ENCODE measurements at places on chromosomes 13 and 19. TPM values are rescaled to one million over a fixed set of nuclear protein-coding genes. Genes with fewer than 3 reads are reported as not detected.

DNA sequence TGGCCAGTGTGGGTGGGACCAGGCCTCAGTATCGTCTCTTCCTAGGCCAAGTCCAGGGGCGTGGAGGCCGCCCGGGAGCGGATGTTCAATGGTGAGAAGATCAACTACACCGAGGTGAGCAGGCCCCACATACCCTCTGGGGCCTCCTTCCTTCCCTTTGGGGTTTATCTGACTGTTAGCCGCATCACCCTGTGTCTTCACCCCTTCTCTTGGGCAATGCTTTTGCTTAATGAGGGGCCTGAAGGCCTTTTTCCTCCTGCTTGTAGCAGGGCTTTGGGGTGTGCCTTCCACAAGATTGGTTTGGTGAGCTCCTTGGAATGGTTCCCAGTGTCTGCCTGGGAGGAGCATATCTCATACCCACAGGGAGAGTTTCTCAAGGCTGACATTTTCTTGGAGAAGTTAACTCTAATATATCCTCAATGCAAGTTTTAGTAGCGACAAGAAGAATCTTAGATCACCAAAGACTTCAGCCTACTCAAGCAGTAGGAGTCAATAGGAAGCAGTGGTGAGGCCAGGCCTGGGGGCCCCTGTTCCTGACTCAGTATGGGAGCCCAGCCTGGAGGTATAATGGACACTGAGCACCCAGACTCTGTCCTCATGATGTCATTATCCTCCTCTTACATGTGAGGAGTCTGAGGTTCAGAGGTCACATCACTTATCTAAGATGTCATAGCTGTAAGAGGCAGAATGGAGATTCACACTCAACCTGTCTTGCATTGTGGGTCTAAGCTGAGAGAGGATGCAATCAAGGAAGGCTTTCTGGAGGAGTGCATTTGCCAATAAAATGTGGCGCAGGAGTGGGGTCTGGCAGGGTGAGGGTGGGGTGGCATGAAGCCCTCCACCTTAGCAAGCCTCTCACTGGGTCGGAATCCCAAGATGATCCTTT, 2.0 kb downstream of the GPI start:
- peaks cover 34% of the 10 kb centered on the region for H3K4me1 ChIP-seq
- H3K36me3 ChIP-seq, result peaks cover 50% of the 10 kb centered on the region
- H3K27ac ChIP-seq, result peak overlapping the region; percentile 22
- peak overlapping the region; percentile 99 for H3K4me3 ChIP-seq

DNA sequence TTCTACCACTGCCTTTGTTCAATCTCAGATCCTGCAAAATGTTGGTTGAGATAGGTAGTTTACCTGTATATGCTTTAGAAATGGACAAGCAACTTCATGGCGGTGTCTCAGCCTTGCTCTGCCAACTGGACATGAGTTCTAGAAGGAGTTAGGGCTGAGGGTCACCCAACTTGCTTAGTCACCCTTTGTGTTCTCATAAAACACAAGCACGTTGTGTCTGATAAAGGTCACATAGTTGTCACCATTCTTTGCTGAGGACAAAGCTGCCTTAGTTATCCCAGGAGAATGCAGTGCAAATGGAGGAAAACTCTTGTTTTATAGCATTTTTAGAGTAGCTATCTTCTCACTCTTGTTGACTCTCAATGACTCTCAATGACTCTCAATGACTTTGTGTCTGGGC, 218.4 kb upstream of the TMTC4 start:
- H3K4me1 ChIP-seq, result peaks cover 2% of the 10 kb centered on the region
- no peak overlapping the region for H3K4me3 ChIP-seq
- DNase-seq, result no peak
- no peak overlapping the region for H3K27ac ChIP-seq
- no peaks in the 10 kb centered on the region for H3K27me3 ChIP-seq

DNA sequence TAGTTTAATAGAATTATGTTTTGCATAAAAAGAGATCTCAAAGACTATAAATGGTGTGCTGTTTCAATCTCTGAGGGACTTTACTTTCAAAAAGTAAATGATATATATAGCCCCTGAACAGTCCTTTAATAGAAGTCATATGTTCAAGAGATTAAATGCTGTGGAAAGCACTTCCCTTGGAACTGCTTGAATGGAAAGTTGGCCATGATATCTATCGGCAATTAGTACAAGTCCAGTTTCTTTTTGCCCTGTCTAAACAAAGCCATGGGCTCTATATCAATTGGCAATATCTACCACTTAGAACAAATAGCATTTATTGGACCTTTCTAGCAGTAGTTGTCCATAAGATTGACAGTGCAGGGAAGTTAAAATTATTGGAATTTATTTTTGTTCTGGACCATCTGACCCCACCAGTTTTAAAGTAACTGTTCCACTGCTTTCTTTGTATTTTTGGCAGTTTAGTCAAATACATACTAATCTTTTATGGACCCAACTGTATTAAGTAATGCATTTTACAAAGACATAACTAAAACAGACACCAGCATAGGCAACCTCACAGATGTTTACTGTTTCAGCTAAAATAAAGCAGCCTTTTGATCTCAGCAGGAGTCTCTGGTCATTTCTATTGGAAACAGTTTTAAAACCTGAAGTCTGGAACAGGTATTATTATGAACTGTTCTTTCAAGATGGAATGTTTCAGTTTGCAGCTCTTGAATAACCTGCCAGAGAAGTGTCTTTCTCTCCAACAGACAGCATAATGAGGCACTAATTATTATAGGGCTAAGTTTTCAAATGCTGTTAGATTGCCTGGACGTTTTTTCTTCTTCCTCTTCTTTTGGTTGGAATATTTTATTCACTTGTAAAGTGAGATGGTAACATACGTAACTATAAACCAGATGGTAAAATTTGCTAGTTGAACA, 282.6 kb downstream of the DCLK1 start:
- H3K4me3 ChIP-seq, result no peak overlapping the region
- no peaks in the 10 kb centered on the region for H3K36me3 ChIP-seq
- H3K27ac ChIP-seq, result no peak overlapping the region
- no peak for DNase-seq
- peaks cover 13% of the 10 kb centered on the region for H3K4me1 ChIP-seq

The ZSCAN1 gene
- not detected for total RNA-seq

DNA sequence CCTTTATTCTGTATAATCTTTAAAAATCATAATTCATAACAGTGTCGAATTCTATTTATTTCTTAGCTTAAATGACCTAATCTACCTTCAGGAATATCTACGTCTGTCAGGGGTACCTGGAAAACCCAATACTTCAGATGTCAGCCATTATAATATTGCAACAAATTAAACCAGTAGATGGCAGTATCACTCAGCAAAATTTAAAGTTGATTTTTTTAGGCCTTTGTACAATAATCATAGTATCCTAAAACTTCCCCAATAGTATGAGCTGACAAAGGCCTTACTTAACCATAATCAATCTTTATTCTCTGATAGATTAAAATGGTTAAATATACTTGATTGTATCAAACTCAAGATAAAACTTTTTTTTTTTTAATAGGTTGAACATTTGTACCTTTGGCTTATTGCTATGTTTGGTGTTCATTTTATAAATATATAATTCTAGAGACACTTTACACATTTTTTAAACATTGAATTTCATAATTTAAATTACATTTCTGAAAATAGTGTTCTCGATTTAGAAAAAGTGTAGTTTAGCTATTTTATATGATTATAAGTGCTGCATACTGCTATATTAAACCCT, 830.2 kb upstream of the SPRY2 start:
- no peak for DNase-seq
- H3K4me1 ChIP-seq, result no peaks in the 10 kb centered on the region
- no peak overlapping the region for H3K4me3 ChIP-seq
- no peaks in the 10 kb centered on the region for H3K36me3 ChIP-seq

The RASIP1 gene
- total RNA-seq, result 23.5 TPM

DNA sequence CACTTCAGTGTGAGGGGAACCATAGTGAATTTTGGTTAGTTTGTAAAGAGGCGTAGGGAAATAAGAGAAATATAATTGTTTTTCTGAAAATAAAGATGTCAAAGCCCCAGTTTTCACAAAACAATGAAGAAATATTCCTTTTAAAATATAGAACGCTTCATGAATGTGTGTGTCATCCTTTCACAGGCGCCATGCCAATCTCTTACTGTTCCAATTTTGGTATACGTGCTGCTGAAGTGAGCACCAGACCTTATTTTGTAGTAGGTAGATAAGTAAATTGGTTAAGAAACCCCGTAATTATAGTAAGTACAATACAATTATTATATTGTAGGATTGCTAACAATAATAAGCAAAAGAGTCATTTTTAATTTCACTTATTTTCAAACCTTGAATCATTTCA, 43.3 kb downstream of the NAA16 start:
- H3K27me3 ChIP-seq, result no peaks in the 10 kb centered on the region
- H3K27ac ChIP-seq, result no peak overlapping the region
- no peak for DNase-seq
- no peak overlapping the region for H3K4me3 ChIP-seq

The VSTM2B gene
- not detected for total RNA-seq

DNA sequence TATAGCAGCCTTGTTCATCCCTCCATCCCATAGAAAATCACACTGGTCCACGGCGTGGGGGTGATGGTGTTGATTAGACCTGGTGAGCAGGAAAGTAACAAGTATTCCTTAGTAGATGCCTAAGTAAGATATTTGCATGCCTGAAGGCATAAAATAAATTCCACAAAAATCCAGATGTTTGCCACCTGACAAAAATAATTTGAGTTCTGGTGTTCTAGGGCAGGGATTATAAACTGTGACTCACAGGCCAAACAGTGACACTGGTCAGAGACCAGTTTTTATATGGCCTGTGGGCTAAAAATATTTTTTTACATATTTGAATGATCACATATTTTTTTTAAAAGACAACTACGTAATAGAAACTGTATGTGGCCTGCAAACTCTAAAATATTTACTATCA, 310.7 kb downstream of the RFC3 start:
- no peak overlapping the region for H3K4me3 ChIP-seq
- no peaks in the 10 kb centered on the region for H3K27me3 ChIP-seq
- H3K27ac ChIP-seq, result no peak overlapping the region
- no peak for DNase-seq

The CCDC159 gene
- total RNA-seq, result 20.1 TPM

The ZNF790 gene
- total RNA-seq, result 8.6 TPM

DNA sequence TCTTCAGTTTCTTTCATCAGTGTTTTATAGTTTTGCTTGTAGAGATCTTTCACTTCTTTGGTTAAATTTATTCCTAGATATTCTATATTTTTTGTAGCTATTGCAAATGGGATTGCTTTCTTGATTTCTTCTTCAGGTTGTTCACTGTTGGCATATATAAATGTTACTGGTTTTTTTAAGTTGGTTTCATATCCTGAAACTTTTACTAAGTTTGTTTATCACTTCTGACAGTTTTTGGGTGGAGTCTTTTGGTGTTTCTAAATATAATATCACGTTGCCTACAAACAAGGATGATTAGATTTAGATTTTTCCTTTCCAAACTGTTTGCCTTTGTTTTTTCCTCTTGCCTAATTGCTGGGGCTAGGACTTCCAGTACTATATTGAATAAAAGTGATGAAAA, 109.7 kb downstream of the PAN3 start:
- H3K27ac ChIP-seq, result no peak overlapping the region
- no peak for DNase-seq
- H3K4me3 ChIP-seq, result no peak overlapping the region
- H3K36me3 ChIP-seq, result peaks cover 44% of the 10 kb centered on the region
- H3K4me1 ChIP-seq, result peaks cover 6% of the 10 kb centered on the region
